Activated naive CD4-positive, alpha-beta T cell treated with anti-CD3 and anti-CD28 coated beads for 36 hours (primary cell): ENCODE measurements at places on chromosomes 6 and 20. TPM values are rescaled to one million over a fixed set of nuclear protein-coding genes. Genes with fewer than 3 reads are reported as not detected.

- no peak for DNase-seq
Observed at GRCh38 chr6:54877713-54878317, 31.2 kb downstream of the FAM83B start.

GRCh38 chr6:17482711-17483110 lies 89.3 kb downstream of the CAP2 start:
- no peak for DNase-seq

- no peak for DNase-seq
Observed at GRCh38 chr6:156816505-156816904, 39.3 kb downstream of the ARID1B start.

DNA sequence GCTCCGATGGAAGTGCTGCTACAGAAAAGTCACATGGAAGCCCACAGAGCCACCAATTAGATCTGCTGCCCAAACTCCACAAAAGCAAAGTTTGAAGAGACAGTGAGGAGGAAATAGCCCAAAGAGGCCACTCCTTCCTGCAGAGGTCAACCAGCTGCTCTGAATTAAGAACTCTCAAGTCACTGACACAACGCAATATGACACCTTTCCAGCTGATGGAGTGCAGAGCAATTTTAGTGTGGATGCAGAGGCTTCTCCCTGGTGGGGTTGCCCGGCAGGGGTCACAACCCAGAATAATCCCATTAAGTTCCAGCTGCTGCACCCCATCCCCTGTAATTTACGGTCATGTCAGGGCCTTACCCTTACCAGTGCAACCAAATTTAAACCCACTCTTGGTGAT lies 361.9 kb upstream of the JARID2 start:
- no peak for DNase-seq

- DNase-seq, result no peak
Observed at GRCh38 chr6:148617530-148617929, 129.3 kb upstream of the UST start.

Gene MCCD1
- not detected for total RNA-seq

DNA sequence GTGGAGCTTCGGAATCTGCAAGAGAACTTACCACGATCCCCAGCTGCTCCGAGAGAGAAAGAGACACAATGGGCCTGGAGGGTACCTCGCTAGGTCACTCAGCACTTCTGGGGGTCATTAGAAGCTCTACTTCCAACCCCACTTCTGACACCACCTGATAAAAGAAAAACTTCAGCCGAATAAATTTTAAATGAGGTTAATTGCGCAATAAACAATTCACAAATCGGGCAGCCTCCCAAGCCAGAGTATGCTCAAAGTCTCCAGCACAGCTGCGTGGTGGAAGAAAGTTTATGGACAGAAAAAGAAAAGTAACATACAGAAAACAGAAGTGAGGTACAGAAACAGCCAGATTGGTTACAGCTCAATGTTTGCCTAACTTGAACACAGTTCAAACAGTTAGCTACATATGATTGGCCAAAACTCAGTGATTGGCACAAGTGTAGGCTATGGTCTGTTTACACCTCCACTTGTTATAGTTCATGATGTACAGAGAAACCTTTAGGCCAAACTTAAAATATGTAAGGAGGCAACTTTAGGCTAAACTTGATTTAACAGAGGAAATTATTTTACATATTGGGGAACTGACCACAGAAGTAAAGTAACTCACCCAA lies 52.6 kb downstream of the COL11A2 start:
- no peak for DNase-seq
